ENCODE measurements at places on chromosomes 11 and 22. TPM values are rescaled to one million over a fixed set of nuclear protein-coding genes. Genes with fewer than 3 reads are reported as not detected.

GRCh38 chr11:80650966-80651365, 1210.1 kb upstream of the TENM4 start:
- no peak for DNase-seq

Gene FAT3
- not detected for total RNA-seq

Gene HIC2
- 45.8 TPM for total RNA-seq

GRCh38 chr11:69538854-69539253, 57.4 kb downstream of the LINC01488 start:
- DNase-seq = peak; percentile 32

Gene PKDREJ
- total RNA-seq = 0.05 TPM

- no peak for DNase-seq
Observed at GRCh38 chr11:860234-861104, 17.8 kb downstream of the TSPAN4 start.

DNA sequence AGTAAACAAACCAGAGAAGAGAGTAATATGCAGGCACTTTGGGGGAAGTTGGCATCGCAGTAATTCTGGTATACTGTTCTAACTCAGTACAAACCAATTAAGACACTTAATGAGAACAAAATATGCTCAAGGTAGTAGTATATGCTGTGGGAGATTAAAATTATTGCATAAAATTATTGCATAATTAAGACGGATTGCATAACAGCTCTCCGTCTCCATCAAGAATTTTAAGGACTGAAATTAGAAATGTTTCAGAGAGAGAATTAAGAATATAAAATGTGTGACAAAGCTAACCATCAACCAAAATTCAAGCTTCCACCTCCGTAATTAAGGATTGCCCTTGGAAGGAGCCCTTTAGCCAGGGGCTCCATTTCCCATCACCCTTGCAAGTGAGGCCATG, 428.5 kb downstream of the ETS1 start:
- no peak for DNase-seq

- DNase-seq = no peak
Observed at GRCh38 chr22:46931881-46932280, 169.4 kb downstream of the TBC1D22A start.

DNA sequence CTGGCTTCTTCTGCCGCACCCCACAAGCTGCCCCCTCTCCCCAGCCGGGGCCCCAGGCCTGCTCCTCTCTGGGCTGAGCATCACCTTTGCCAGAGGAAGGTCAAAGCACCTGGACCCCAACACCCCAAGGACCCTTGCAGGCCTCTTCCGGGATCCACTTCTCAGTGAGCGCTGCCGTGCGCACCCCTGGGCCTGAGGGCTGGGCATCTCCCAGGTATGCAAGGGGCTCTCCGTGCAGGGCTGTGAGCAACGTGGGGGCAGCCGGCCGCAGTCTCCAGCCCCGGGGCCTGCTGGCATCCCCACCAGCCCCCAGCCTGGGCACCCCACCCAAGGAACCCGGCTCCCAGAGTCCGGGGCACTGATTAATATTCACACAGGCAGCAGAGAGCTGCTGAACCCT, 64.0 kb downstream of the BRD1 start:
- DNase-seq = no peak

GRCh38 chr11:78350091-78350645, 67.5 kb downstream of the GAB2 start:
- DNase-seq = no peak

DNA sequence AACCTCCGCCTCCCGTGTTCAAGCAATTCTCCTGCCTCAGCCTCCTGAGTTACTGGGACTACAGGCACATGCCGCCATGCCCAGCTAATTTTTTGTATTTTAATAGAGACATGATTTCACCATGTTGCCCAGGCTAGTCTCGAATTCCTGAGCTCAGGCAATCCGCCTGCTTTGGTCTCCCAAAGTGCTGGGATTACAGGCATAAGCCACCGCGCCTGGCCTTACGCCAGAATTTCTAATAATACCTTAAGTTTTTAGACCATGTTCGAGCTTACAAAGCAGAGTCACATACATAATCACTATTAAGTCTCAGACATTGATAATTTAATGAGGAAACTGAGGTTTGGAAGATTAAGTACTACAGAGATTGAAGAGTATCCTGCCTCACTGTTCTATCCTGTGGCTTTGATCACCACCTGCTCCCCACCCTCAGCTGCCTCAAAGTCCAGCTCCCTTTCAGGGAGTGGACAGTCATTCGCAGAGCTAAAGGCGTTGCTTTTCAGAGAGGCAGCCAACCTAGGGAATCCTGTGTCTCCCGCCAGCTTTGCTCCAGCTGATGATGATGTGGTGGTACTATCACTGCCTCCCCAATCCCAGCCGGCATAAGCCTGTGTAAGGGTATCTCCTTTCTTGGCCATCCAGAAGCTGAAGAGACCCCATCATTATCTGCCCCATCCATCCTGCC, 7.7 kb downstream of the UBASH3B start:
- DNase-seq = no peak

GRCh38 chr11:85695546-85695945, 9.6 kb upstream of the CCDC89 start:
- no peak for DNase-seq

DNA sequence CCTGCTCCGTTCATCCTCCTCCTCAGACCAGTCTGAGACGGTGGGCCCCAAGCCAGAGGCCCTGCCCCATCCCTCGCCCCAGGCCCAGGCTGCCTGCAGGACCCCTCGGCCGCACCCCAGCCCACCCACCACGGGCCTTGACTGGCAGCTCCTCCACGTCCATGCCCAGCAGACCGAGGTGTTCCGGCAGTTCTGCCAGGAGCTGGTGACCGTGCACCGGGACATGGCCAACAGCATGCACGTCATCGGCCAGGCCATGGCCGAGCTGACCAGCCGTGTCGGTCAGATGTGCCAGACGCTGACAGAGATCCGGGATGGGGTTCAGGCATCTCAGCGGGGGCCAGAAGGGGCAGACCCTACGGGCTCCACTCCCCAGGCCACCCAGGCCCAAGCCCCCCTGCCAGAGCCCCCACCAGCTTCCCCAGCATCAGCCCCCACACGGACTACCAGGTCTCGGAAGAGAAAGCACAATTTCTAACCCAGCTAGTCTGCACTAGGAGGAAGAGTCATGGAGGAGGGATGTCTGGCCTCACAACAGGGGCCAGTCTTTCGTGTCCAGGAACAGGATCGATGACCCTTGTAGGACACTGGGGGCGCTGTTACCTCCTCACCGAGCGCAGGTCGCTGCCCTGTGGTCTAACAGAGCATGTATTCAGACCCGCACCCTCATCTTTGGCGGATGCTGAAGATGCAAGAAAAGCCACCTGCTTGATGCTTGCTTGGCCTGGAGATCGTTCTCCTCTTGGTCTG, 66.3 kb downstream of the PRDM11 start:
- DNase-seq = no peak

- no peak for DNase-seq
Observed at GRCh38 chr11:128400382-128401203, 186.8 kb downstream of the ETS1 start.

DNA sequence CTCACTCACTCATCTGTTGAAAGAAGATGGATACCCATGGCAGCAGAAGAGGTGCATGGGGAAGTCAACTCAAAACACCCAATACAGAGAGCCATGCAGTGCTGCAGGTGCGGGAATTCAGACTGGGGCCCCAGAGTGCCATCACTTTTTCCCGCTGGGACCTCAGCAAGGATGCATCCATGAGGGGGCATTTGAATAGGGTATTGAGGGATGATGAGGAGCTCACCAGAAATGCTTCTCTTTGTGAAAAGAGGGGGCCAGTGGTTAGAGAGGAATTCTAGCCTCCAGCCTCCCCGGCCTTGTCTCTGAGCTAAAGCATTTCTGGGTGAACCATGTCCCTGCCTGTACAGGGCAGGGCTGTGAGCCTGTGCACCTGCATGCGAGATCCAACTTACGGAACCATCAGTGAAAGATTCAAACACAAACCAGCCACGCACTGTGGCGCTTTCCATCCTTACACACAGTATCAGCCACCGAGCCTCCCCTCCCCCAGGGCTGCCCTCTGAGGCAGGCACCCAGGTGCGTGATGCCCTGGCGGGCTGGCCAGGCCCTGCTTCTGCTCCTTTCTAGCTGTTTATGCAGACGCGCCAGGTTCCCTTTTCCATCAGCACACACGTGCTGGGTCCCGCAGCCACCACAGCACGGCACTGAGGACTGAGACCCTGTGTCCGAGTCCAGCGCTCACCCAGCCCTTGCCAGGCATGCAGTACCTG, 1177.2 kb downstream of the BRD1 start:
- DNase-seq = no peak

GRCh38 chr11:16606784-16607674, 131.4 kb upstream of the C11orf58 start:
- DNase-seq = peak; percentile 55

DNA sequence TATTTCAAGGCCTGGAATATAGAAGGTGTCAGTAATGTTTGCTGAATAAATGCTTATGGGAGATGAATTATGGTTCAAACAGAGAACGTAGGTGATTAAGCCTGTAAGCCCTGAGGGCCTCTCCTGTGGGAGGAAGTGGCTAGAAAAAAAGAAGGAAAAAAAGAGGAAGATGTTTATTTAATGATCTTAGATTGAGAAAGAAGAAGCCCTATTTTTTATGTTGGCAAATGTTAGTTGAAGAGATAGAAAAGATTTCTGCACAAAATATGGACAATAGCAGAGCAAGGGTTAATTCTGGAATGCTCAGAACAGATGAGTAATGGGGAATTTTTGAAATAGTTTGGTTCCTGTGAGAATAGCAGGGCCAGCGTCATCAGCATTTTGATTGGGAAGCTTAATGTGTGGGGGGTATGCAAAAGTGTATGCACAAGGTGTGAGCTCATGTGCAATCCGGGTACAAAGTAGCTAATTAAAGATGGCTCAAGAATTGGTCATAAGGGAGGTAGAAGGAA, 95.7 kb downstream of the TEAD1 start:
- peak; percentile 22 for DNase-seq

- DNase-seq = no peak
Observed at GRCh38 chr11:75301601-75302345, 49.7 kb downstream of the ARRB1 start.
